KBM-7 (cell line): ENCODE measurements at places on chromosomes 5 and 9.

- no peak for DNase-seq
Observed at GRCh38 chr9:96688745-96689464, 33.8 kb upstream of the PRXL2C start.

GRCh38 chr5:68683632-68684036 is 410.2 kb upstream of the SLC30A5 start:
- DNase-seq = no peak

GRCh38 chr5:107468276-107468675 is 202.5 kb downstream of the EFNA5 start:
- no peak for DNase-seq

DNA sequence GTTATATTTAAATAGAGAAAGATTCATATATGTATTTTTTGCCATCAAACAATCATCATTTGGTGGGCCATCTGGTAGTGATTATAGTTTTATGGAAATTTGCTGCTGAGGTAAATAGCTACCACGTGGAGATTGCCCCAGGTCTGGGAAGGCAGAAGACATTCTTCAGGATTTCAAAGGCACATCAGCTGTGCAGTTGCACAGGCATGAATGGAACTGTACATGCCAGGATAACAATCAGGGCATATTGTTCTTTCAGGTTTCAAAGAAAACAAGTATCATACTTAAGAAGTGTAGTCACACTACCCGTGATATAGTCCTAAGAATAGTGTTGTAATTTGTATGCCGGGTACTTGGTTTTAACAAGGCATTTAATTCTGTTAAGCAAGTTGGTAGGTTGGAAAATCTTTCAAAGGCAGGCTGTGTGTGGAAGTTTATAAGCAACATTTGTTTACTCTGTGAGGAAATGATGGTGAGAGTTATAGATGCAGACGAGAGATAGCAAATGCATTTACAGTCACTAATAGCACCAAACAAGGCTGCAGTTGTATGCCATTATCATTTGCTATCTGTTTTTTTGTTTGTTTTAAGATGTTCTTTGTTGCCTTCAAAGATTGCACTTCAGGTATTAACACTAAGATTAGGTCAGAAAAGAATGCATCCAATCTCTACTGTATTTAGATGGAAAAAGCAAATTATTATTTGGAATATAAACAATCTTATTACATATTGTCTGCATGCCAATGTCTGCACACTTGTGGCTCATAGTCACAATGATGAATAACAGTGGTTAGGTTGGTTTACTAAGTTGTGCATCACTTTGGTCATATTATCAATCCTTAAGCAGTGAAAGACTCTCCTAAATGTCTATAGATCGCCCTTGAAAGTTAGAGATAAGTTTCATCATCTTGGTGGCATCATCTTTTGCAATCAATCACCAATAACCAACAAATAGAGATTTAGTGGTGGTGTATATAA is 55.3 kb downstream of the RPS23 start:
- no peak for DNase-seq

DNA sequence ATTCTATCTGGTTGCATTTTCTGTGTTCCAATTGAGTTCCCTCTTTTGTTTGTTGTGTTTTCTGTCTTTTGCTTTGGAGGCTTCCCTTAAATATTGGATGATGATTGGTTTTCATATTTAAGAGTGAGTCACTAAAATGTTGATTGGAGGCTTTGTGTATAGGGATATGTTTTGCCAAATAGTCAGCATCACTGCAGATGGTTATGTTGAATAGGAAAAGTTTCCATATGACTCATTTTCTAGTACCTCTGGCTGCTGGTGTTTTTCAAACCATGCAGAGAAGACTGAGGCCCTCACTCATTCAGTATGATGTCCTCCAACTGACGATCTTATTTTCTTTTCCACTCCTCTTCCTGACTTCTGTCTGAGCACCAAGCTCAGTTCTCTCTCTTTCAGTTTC is 1290.0 kb downstream of the EFNA5 start:
- no peak for DNase-seq

GRCh38 chr5:31218978-31219377 is 25.5 kb downstream of the CDH6 start:
- no peak for DNase-seq

DNA sequence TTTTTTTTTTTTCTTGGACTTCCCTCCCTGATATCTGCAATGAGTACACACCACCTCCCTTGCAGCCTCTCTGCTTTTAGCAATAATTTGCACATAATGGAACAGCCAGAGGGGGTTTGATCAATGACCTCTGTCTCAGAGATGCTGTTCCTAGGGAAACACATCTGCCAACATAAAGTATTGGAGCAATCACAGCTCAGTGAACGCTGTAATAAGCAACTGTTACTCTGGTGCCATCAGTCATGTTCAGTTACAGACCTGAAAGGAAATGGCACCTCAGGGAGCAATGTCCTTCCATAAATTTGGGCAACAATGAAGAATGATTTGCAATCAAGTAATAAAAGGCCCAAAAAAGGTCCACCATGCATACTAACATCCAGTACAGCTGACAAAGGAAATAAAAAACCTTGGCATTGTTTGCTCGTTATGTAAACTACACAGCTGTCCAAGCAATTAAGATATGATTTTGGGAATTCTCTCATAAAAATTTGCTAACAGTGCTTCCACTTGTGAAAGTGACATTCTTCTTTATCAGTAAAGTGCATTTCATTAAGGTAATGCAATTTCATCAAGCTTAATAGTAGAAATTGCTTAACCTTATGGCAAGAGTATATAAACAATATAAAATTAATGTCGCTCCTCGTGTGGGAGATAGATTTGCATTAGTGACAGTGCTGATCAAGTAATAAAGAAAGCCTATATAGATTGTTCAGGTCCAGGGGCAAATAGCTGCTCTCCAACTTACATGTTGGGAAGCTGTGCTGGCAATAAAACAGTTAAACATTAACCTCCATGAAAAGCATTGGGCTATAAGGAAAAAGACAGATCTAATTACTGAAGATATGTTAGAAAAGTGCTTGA is 167.8 kb downstream of the RASEF start:
- DNase-seq = no peak
